Cerebellar nuclear complex (tissue), 1 donor: ENCODE measurements at places on chromosomes 16 and 17.

GRCh38 chr17:50935221-50935995 is 69.3 kb upstream of the TOB1 start:
- no peak for DNase-seq

GRCh38 chr16:27922433-27922832 is 141.1 kb downstream of the GSG1L start:
- no peak for DNase-seq

- DNase-seq: no peak
Observed at GRCh38 chr17:39920218-39921210, 2.1 kb upstream of the GSDMB start.

GRCh38 chr16:88499836-88500251 is 46.8 kb downstream of the ZFPM1 start:
- DNase-seq: no peak

- DNase-seq: no peak
Observed at GRCh38 chr17:9419932-9420453, 155.6 kb downstream of the STX8 start.

DNA sequence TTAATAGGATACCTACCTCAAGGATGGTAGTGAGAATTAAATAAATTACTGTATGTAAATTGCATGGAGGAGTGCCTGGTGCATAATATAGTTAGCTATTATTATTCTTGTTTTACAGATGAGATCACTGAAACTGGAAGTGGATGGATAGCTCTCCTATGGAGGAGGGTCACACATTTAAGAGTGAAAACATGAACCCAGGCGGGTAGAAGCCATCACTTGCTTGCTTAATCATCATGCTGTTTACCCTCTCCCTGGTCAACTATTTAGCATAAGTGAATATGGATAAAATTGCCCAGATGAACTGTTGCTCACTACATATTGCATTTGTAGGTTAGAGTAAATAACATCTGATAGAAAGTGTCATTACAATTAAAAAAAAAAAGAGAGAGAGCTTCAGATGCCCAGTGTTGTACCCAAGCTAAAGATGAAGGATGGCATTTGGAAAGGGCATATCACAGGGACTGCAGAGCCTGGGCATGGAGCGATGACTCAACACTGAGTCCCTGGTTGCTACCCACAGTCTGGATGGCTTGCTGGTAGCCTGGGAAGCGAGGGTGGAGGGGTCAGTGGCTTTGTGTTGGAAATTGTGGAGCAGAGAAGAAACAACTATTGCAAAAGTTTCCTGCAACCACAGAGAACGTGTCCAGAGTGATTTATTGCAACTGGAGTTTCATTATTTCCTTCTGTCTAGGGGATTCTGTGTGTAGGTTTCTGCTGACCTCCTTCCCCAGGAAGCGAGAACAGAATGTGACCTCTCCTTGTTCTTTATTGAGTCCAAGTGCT is 414.4 kb downstream of the SHISA9 start:
- DNase-seq: no peak

- no peak for DNase-seq
Observed at GRCh38 chr17:74601944-74602572, 10.0 kb upstream of the CD300LD start.

GRCh38 chr16:66251476-66252160 is 114.9 kb upstream of the CDH5 start:
- no peak for DNase-seq

GRCh38 chr16:29989111-29989858 is 6.1 kb downstream of the HIRIP3 start:
- DNase-seq: no peak
